Activated CD4-positive, alpha-beta memory T cell treated with anti-CD3 and anti-CD28 coated beads, Interleukin-2, amount 10 ng/mL, durations not matched to agents 7 days and 5 days (primary cell): ENCODE measurements at places on chromosomes 1 and 21. TPM values are rescaled to one million over a fixed set of nuclear protein-coding genes. Genes with fewer than 3 reads are reported as not detected.

EDEM3 gene
- 39.3 TPM for total RNA-seq

ANGPTL7 gene
- total RNA-seq: not detected

GRCh38 chr1:118148034-118148433 lies 37.0 kb downstream of the SPAG17 start:
- DNase-seq: no peak
- H3K27ac ChIP-seq: no peak overlapping the region
- no peaks in the 10 kb centered on the region for H3K36me3 ChIP-seq
- H3K4me3 ChIP-seq: no peak overlapping the region

DNA sequence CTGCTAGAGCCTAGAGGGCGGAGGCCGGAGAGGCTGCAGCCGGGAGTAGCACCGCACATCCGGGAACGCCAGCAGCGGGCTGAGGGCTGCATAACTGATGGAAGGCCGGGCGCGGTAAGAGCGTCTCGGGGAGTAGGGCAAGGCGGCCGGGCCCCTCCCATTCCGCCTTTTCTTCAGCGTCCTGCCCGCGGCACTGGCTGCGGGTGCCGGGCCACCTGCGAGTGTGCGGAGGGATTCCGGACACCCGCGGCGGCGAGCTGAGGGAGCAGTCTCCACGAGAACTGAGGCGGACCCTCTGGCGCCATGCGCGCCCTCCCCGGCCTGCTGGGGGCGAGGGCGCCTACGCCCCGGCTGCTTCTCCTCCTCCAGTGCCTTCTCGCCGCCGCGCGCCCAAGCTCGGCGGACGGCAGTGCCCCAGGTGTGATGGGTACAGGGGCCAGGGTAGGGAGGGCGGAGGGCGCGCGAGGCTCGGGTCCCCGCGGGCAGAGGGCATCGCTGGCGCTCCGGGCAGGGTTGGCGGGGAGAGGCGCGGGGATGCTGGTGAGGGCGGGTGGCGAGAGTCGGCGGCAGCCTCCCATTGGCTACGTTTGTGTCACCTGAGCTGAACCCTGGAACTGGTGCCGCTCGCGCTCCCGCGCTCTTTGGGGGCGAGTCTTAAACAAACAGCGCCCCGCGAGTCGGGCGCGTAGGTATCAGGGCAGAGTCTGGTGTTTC lies 334.4 kb downstream of the SRGAP2C start:
- H3K27ac ChIP-seq: peak overlapping the region; percentile 90
- H3K36me3 ChIP-seq: peaks cover 18% of the 10 kb centered on the region
- peak; percentile 91 for DNase-seq
- peaks cover 56% of the 10 kb centered on the region for H3K4me1 ChIP-seq
- peak overlapping the region; percentile 91 for H3K4me3 ChIP-seq

H3-3A gene
- 480 TPM for total RNA-seq

DNA sequence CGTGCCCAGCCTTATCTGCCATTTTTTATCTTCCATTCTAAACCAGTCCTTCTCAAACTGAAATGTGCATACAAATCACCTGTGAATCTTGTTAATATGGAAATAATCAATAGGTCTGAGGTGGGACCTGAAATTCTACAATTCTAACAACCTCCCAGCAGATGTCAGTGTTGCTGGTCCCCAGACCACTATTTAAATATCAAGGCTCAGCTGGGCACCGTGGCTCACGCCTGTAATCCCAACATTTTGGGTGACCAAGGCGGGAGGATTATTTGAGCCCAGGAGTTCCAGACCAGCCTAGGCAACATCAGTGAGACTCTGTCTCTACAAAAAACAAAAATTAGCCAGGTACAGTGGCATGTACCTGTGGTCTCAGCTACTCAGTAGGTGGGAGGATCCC lies 4.1 kb downstream of the UQCRHL start:
- H3K27ac ChIP-seq: no peak overlapping the region
- no peaks in the 10 kb centered on the region for H3K4me1 ChIP-seq
- H3K36me3 ChIP-seq: no peaks in the 10 kb centered on the region
- peak; percentile 26 for DNase-seq
- peaks cover 8% of the 10 kb centered on the region for H3K27me3 ChIP-seq

AADACL4 gene
- not detected for total RNA-seq

GRCh38 chr1:201184307-201185122 lies 6.1 kb upstream of the IGFN1 start:
- no peak for DNase-seq
- no peaks in the 10 kb centered on the region for H3K36me3 ChIP-seq
- H3K4me3 ChIP-seq: no peak overlapping the region
- peaks cover 36% of the 10 kb centered on the region for H3K27me3 ChIP-seq
- H3K27ac ChIP-seq: no peak overlapping the region
- H3K4me1 ChIP-seq: no peaks in the 10 kb centered on the region

- peak overlapping the region; percentile 83 for H3K4me3 ChIP-seq
- peaks cover 41% of the 10 kb centered on the region for H3K4me1 ChIP-seq
- H3K27ac ChIP-seq: peak overlapping the region; percentile 52
- H3K27me3 ChIP-seq: no peaks in the 10 kb centered on the region
- DNase-seq: no peak
These were observed 1.9 kb downstream of the ZBTB48 start for GRCh38 chr1:6581561-6582305.

DNA sequence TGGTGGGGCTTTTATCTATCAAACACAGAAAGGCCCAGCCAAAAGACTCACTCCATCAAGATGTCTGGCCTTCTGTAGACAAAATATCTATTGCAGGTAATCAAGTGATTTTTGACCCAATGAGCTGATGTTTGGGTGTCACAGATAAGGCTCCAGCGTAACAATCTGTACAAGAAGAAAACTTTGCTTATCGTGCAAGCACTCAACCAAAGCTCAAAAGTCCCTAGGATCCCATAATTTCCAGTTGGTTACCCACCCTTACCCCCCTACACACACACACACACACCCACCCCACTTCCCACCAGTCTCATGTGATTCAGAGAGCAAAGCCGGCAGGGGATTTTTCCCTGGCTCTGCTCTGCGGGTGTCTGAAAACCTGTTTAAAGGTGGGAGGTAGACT lies 5.8 kb downstream of the ITPKB start:
- DNase-seq: no peak
- peak overlapping the region; percentile 87 for H3K4me3 ChIP-seq
- H3K27ac ChIP-seq: peak overlapping the region; percentile 36
- peaks cover 78% of the 10 kb centered on the region for H3K4me1 ChIP-seq
- peaks cover 77% of the 10 kb centered on the region for H3K36me3 ChIP-seq

DNA sequence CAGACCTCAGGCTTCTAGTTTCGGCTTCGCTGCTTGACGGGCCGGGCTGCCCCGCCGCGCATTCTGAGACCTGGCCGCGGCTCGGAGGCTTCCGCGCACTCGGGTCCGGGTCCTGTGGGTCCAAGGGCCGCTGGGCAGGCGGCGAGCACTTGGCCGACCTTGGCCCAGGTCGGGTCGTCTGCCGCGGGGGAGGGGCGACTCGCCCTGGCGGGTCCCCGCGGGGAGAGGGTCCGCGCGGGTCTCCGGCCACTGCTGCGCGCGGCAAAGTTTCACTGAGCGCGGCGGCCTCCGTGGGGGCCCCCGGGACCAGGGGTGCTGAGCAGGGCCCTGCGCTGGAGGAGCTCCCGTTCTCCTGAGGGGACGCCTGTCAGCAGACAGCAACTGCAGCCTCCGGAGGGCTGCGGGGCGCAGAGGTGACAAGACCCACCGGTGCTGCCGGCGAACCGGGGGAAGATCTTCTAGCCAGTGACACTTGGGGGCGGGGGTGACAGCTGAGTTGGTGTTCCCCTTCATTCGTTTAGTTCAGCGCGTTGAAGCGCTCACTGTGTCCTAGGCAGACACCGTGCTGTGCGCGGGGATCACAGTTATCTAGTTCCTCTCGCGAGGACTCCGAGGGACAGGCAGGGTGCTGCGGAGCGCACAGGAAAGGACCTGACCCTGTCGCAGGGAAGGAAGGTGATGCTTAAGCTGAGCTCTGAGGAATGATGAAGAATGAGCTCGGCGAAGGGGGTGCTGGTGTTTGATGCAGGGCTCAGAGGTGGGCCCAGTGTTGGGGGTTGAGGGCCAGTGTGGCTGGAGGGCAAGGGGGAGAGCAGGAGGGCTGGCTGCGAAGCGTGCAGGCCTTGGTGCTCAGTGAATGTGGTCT lies 725 bp downstream of the MTFR1L start:
- H3K27me3 ChIP-seq: no peaks in the 10 kb centered on the region
- H3K4me1 ChIP-seq: peaks cover 38% of the 10 kb centered on the region
- H3K27ac ChIP-seq: peak overlapping the region; percentile 93
- peak overlapping the region; percentile 96 for H3K4me3 ChIP-seq
